ENCODE measurements at places on chromosomes 7 and 10.

DNA sequence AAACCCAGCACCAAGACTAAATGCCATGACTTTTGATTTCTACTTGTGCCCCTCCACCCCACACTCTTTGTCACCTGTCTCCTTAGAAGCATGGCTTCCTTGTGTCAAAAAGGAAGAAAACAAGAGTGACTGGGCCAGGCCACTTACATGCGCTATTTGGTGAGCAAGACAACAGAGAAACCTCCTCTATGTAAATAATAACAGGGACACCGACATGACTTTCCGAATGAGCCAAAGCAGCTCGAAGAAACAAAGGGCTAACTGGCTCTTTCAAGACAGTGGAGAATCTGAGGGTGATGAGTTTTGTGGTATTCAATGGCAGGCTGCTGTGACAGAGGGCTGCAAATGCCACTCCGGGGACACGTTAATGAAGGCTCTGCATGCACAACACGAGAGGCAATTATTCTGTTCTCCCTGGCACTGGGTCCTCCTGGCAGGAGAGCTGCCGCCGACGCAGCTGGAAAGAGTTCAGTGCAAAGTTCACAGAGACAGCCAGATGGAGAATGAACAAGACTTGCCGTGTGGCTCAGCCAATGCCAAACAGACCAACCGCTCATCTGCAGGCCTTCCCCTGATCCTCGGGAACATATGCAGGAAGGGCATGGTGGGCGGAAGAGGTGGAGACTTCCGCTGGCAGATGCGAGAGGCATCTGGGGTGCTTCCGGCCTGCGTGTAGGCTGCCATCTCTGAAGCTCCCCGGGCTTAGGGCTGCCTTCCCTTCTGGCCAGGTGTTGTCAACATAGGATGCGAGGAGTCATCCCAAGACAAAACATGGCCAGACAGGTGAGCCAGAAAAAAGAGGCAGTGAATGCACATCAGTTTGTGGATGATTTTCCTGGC is 59.1 kb upstream of the SMNDC1 start:
- DNase-seq: peak; percentile 40

DNA sequence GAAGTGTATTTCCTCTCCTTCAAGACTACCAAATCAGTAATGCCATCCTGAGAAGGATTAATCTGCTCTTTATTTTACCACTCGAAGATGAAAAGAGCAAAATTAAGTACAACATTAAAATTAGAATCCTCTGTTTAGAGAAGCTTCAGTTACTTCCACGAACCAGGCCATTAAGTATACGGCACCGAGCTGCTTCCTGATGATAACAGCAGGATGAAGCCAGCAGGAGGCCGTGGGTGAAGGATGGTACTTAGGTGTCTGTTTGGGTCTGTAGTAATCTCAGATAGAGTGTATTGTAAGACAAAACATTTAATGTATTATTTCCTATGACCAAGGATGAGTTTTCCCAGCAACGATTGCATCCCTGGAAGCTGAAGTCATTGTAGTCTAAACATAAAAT is 362.8 kb downstream of the SFMBT2 start:
- no peak for DNase-seq

DNA sequence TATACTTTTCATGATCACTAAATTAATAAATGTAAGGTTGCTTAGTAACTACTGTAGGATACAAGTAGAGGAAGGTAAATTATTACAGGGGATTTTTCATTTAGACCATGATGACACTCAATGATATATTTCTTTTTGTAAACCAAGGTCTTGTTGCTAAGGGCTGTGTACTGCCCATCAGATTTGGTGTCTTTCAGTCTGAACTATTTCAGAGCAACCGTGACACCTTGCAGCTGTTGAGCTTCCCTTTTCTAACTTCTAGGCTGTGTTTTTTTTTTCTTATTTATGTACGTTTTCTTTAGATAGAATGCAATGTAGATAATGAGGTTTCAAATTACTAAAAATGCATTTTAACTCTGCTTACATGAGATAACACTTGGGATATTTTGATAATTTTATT is 292.0 kb upstream of the MBL2 start:
- no peak for DNase-seq

GRCh38 chr10:131693766-131694165 is 207.0 kb upstream of the PPP2R2D start:
- no peak for DNase-seq

DNA sequence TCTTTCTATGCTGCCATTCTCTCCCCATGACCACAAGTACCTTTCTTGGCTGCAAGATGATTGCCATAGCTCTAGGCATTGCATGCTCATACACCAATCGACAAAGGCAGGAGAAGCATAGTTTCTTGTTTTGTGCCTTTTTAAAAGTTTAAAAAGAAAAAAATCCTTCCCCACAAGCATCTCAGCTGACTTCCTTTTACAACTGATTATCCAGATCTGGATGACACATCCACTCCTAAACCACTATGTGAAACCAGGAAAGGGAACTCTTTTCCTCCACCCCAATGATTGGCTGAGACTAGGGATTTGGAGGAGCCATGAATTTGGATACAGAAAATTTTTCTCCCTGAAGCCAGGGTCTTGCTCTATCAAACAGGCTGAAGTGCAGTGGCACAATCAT is 14.5 kb upstream of the LRRC4 start:
- no peak for DNase-seq

DNA sequence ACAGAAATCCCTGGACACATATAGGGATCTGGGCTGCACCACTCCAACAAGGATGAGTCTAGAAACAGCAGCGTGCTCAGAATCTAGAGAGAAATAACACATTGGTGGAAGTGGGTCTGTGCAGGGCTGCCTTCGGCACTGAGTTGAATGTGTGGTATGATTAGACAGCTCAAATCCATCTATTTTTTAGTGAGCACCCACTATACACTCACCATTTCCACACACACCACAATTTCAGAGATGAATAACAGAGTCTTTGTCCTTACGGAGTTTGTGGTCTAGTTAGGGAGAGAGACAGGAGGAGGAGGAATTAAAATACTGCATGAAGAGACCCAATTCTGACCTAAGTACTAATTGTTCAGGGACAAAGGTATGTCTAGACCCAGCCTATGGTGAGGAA is 44.2 kb downstream of the JAZF1 start:
- DNase-seq: no peak

DNA sequence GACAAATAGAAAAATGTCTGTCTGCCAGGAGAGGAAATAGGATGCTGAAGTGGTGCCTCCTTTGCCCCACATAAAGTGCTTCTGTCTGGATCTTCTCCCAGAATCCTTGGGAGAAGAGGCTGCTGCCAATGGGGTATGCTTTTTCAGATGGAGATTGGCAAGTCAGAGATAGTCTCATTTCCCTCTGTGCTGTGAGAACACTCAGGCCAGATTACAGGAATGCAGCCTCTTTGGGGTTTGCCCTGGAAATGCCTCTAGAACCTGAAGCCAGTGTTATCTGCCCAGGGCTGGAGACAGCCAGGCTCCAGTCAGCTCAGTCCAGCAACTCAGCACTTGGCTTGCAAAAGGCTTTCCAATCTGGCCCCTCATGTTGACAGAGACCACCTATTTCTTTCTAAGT is 119.1 kb upstream of the PHYHIPL start:
- DNase-seq: no peak

GRCh38 chr10:44293306-44293778 is 91.6 kb downstream of the CXCL12 start:
- DNase-seq: no peak

- peak; percentile 20 for DNase-seq
Observed at GRCh38 chr7:149772956-149773434, 393 bp downstream of the ZNF467 start.

DNA sequence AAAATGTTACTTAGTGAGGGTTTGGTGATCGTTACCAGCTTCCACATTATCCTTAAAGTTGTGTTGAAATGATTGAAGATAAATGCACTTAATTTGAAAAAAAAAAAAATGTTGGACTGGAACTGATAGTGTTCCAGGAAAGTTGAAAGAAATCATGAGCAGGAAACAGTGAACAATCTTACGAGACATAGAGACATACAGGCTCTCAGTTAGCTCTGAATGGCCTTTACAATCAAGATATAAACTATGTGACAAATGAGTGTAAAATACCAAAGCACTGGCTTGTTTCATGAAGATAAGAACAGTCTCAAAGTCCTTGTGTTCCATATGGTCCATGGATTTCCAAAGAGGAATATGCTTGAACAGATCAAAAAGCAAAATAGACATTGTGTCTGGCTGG is 430.1 kb upstream of the ETV1 start:
- DNase-seq: no peak

- no peak for DNase-seq
Observed at GRCh38 chr10:34145715-34146114, 669.4 kb downstream of the PARD3 start.

GRCh38 chr7:132379292-132379691 is 197.0 kb downstream of the PLXNA4 start:
- no peak for DNase-seq

DNA sequence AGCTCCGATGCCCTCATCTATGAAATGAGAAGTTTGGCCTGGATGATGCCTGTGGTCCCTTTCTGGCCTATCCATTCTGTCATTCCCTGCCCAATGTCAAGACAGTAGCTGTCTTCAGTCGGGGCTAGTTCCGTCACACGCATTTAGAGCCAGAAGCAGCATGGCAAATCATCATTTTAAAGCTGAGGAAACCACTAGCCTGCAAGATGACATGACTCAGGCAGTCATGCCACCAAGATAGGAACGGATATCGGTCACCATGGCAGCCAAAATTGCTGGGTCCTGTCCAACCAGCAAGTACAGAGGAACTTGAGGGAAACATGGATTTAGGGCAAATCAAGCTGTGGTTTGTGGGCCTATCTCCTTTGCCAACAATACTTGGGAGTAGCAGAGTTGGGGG is 64.5 kb upstream of the MRLN start:
- no peak for DNase-seq

DNA sequence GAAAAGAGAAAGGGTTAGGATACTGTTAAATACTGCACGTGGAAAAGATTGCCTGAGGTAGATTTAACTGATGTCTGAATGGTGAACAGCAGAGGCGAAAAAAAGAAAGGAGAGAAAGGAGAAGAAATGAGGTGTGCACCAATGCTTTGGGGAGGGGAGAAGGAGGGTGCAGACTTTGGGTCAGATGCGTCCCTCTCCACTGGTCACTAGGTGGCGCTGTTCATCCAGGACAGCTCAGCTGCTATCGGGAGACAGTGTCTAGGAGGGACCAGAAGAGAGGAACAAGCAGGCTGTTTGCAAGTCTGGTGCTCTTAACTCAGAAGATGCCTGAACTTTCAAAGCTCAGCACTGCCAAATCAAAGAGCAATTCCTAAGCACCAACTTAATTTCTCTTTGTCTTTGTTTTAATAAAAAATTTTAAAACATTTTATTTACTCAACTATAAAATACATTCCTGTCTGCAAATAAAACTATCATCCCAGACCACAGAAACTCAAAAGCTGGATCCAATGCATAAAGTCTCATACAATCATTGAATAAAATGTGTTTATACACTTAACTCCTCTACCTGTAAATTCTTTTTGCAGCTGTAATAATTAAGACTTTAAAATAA is 83.9 kb upstream of the PDLIM1 start:
- peak; percentile 44 for DNase-seq

GRCh38 chr7:159197066-159197975 is 52.7 kb upstream of the VIPR2 start:
- DNase-seq: peak; percentile 40

GRCh38 chr10:283916-284356 is 148.7 kb downstream of the ZMYND11 start:
- peak; percentile 6 for DNase-seq

- DNase-seq: no peak
Observed at GRCh38 chr7:55436457-55436856, 71.3 kb downstream of the LANCL2 start.

- DNase-seq: no peak
Observed at GRCh38 chr10:130054021-130054420, 56.6 kb downstream of the C10orf143 start.

DNA sequence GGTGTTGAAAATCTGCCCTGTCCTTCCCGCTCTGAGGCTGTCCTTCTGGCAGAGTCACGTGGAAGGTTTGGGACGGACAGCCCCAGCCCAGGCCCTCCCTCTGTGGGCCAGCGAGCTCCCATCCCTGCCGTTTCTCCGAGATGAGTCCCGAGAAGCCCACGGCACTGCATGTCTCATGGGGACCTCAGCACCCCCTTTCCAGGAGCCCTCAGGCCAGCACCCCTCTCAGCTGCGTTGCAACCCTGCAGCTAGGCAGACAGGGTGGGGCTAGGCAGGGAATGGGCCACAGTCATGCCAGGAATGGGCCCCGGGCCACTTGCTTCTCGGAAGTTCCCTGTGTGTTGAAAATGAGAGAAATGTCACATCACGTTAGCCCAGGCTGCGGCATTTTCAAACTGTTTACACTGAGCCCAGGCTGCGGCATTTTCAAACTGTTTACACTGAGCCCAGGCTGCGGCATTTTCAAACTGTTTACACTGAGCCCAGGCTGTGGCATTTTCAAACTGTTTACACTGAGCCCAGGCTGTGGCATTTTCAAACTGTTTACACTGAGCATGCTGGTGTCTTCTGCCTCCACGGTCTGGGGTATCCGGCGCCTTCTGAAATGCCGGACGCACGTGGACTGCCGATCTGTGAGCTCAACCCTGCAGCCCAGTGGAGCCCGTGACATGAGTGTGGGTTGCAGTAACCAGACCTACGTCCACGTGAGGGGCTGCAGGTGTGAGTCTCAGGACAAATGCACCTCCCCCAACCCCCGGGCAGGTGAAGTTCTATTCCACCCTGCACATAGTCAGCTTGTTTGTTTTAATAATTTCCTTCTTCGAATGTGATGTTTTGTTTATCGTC is 42.6 kb downstream of the FAM20C start:
- DNase-seq: no peak

DNA sequence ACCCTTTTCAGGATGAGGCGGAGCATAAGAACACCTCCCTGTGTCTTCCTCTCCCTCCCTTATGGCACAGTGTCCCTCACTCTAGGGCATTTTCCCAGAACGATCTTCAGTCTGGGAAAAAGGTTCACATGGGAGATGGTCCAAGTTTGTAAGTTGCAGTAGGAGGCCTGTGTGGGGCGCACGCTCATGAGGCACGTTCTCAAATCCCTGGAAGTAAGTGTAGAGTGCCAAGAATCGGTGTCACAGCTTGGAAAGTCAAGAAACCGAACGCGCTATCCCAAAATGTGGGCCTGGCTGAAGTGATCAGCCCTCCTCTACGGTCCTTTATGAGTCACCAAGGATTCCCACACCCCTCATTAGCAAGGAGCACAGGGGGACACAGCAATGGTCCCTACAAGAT is 23.9 kb upstream of the SMARCD3 start:
- no peak for DNase-seq

DNA sequence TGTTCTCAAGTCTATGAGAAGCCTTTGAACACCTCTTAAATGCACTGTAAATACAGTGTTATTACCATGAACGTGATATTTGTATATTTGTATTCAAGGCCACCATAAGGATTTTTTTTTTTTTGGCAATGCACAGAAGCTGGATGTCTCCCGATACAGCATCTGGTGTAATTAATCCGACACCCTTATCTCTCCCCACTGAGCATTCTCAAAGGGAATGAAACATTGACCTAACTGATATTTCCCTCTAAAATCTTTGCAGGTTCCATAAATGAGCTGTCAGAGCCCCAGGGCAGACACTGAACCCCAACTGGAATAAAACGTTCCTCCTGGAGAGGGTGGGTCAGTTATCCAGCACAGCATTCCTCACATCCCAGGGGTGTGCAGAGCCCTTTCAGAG is 316.6 kb downstream of the PAXIP1 start:
- DNase-seq: no peak
